ENCODE measurements at places on chromosomes 2 and 18.

- DNase-seq: no peak
These were observed 156.8 kb upstream of the MAPRE2 start for GRCh38 chr18:34884436-34884835.

GRCh38 chr2:46389417-46389916 is 89.9 kb upstream of the TMEM247 start:
- DNase-seq: no peak

- no peak for DNase-seq
These were observed 19.9 kb downstream of the ARMC9 start for GRCh38 chr2:231218366-231218765.

DNA sequence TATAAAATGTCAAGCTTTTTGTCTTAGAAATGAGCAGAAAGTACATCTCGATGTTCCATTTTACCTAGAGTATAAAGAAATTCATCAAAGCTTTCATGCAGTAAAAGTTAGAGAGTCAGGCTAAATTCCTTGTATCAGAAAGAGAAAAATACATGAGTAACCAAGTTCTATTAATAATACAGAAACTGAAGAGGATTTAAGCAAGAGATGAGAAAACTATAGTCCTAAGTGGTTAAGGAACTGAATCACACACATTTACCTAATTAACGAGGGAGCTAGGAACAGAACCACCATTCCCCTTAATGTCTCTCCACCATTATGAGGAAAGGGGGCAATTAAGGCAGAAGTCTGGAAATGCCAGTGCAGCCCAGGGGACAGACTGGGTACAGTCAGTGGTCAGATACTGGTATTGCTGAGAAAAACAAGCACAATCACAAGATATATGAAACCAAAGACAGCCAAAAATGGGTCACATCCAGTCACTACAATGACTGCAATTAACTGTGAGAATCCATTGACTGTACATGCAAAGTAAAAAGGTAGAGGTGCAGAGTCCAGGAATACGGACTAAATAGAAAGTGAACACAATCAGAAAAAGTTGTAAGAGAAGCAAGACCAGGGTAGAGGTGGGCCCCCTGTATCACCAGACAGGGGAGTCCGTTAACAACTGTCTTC is 23.9 kb downstream of the MAP4K3 start:
- no peak for DNase-seq

DNA sequence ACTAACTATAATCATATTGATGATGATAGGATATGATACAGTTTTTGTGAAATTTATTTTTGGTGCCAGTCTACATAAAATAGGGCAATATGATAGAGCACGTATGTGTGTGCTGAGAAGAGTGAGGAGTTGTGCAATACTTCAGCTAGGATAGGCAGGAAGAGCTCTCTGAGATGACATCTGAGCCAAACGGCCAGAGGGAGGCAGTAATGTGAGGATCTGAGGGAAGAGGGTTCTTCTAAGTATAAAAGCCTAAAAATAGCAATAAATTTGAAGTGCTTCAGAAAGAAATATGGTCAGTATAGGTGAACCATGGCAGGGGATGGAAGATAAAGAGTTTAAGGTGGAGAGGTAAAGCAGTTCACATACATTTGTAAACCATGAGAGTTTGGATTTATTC is 102.5 kb downstream of the OLA1 start:
- DNase-seq: no peak

GRCh38 chr2:127199223-127199622 is 20.9 kb downstream of the CYP27C1 start:
- no peak for DNase-seq

- DNase-seq: no peak
These were observed 35.6 kb downstream of the FBLN7 start for GRCh38 chr2:112173646-112174319.

DNA sequence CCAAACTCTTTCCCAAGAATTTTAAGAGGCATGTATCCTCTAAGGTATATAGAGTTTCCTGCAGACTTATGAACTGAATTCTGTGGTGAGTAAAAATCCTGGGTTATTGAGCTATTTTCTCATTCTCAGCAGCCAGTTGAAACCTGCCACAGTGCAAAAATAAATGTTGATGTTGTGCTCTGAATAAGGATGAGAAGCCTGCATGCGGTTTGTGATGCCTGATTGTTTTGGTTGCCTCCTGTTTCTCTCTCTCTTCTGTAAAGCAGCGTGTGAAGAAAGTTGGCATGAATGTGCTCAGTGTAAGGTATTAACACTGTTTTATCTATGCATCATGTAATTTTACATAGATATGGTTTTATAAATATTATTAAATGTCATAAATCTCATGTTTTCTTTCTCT is 452.6 kb downstream of the CDH2 start:
- DNase-seq: no peak

DNA sequence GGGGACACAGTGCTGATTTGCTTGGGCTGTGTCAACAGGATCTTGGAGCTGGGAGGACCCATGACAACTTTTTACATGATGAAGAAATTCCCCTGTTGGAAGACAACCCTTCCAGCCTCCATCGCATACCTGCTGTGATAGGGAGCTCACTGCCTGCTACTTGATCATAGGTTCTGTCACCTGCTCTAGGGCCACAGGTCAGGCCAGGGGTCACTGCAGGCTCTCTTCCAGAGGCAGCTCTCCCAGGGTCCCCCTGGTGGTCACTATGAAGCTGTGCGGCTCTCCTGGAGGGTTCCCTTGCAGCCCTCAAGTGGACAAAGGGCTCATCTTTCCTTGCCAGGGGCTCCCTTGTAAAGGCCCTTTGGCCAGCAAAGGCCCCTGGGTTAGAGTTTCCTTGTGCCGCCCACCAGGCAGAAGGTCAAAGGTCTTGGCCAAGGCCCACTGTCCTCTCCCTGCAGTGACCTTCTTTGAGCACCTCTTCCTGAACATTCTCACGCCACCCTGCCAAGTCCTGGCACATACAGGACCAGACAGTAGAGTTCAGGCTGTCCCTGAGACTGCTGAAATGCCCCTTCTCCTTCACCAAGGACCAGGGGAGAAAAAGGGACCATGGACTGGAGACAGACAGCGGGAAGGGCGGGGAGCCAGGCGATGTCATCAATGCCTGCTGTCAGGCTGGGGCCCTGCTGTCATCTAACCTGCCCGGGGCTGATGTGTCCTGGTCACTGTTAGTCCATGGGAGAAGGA is 345.1 kb downstream of the DYSF start:
- no peak for DNase-seq

- peak; percentile 29 for DNase-seq
These were observed 88.5 kb downstream of the PTRHD1 start for GRCh38 chr2:24704692-24705091.

GRCh38 chr18:62437235-62438017 is 85.4 kb upstream of the ZCCHC2 start:
- DNase-seq: peak; percentile 54

DNA sequence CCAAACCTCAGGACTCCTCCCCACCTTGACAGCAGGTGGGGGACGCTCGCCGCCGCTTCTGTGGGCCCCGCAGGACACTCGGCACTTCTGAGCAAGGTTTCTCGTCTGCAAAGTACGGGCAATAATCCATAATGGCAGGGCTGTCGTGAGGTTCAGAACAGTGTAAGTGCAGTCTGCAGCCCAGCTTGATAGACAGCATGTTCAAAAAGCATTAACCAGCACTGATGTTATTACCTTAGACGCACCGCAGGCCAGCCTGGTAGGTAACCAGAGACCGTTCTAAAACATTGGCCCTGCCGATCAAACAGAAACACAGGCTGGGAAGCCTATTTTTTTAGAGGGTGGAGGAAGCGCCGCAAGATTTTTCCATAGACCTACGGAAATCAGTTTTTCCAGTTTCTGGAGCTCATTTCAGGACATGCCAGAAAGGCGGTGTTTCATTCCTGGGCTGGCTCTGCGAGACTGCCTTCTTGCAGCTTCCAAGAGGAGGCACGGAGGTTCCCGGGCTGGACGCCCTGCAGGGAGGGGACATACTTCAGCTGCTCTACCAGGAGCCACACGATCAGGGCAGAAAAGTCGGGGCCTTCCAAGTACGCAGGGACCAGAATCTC is 148.7 kb downstream of the TPO start:
- no peak for DNase-seq

- DNase-seq: no peak
These were observed 14.4 kb upstream of the BBS5 start for GRCh38 chr2:169464882-169465281.

DNA sequence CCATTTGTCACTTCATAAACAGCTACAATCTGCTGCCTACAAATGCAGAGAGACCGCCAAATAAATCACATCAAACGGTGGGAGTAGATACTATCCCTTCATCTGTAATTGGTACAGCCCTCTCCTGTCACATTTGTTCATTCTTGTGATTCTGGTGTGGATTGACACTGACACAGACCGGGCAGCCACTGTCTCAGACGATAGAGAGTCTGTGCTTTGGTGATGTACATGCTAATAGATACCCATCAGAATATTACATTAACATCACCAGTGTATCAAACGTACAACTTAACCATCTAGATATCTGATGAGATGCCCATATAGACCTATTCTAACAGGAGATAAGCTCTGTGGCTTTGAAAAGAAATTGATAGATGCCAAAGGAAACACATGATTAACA is 419.7 kb upstream of the ZEB2 start:
- no peak for DNase-seq

- DNase-seq: no peak
These were observed 116.0 kb downstream of the ALPK2 start for GRCh38 chr18:58512648-58513588.

DNA sequence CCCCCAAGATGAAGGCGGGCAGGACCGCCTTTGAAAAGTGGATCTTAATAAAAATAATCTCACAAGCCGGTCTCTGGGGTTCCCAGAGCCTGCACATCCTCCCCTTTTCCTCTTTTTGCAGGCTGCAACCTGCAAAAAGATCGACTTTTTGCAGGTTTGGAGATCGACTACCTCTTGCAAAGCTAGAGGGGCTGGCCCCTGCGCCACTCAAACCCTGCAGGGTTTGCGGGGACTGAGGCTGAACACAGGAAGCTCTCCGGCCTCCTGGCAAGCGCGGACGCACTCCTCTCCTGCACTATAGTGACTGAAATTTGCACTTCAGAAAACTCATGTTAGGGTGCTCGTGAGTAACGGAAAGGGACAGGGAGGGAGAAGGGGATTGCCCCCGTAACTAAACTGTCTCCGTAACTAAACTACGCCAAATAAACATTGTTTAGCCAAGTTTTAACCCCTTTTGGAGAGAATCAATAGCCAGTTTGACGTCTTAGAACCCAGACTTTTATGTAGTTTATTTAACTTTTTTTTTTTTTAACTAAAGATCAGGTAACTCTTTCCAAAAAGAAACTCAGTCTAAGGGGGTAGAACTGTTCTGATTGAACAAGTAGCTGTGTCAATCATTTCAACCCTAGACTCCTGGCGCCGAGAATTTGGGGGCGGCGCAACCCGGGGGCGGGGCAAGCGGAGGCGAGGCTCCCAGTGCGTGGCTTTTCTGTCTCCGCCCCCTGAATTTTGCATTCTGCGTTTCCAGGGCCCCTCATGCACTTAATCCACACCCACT is 2.5 kb downstream of the IGFBP5 start:
- DNase-seq: peak; percentile 67

GRCh38 chr2:85476624-85477023 is 58.1 kb downstream of the SH2D6 start:
- DNase-seq: no peak

- DNase-seq: no peak
These were observed 59.4 kb upstream of the MGAT5 start for GRCh38 chr2:134194519-134194918.

DNA sequence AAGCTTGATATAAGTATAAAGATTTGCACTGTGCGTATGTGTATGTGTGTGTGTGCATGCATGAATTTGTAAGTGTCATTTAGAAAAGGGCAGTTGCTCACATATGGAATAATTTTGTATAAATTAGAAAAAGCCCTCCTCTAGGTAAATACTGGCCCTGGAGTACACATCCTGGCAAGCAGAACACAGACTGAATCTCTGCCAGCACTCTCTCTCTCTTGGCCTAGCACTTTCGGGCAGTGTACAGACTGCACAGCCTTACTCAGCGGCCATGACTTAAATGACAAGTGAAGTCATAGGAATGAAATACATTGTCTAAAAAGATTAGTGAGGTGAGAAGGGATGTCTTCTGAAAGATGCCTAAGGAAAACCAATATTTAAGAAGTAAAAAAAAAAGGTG is 214.1 kb downstream of the RDH14 start:
- no peak for DNase-seq

GRCh38 chr2:198371921-198372543 is 567.6 kb downstream of the PLCL1 start:
- peak; percentile 56 for DNase-seq

DNA sequence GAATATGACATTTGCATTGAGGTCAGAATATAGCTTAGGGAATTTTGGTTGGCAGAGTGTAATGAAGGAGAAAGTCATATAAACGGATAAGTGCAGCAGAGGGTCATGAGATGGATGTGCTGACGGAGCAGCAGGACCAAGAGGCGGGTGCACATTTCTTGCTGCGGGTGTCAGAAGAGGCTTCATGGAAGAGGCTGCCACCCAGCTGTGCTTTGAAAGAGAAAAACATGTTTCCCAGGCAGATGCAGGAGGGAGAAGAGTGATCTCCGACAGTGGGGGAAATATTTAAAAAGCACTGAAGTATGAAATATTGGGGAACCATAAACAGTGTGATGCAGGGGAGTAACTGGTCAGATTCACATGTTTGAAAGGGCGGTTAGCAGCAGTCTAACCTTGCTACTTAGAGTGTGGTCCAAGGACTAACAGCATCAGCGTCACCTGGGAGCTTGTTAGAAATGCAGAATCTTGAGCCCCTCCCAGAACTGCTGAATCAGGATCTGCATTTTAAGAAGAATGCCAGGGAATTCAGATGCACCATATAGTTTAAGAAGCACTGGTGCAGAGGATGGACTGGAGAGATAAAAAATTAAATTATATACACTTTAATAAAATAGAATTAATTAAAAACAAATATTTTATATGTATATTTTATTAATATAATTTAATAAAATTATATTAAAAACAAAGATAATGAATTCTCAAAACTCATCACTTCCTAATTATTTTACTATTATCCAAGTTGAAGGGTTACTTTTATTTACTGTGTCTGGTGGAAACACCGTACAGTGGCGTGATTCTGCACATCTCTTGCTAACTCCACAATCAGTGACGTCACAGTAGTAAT is 36.1 kb upstream of the SCYGR1 start:
- no peak for DNase-seq

GRCh38 chr2:186531257-186531775 is 45.3 kb downstream of the ZC3H15 start:
- DNase-seq: no peak

DNA sequence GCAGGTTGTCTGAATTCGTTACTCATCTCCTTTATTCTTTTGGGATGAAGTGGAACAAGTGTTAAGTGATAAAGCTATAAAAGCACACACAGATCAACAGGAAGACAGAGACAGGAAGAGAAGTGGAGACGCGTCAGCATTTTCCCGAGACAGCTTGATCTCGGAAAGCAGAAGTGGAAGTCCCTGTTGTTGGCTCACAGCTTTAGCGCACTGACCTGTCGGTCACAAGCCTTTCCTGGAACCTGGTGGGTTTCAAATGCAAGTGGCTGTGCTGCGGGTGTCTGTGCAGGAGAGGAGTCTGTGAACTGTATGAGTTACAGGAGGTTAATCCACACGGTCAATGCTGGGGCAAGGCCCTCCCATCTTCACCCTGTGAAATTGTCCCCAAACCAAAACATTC is 116.6 kb upstream of the PELI1 start:
- DNase-seq: no peak

GRCh38 chr2:20485612-20486388 is 38.9 kb downstream of the RHOB start:
- DNase-seq: no peak

- no peak for DNase-seq
These were observed 80.0 kb downstream of the TWIST2 start for GRCh38 chr2:238927746-238928519.

GRCh38 chr2:196915507-196916189 is 10.9 kb downstream of the PGAP1 start:
- no peak for DNase-seq

- DNase-seq: peak; percentile 43
These were observed 253.8 kb downstream of the TGIF1 start for GRCh38 chr18:3703732-3704176.

Measured in fibroblast of skin of left quadriceps (primary cell).